ENCODE measurements at places on chromosomes 11 and 22. TPM values are rescaled to one million over a fixed set of nuclear protein-coding genes. Genes with fewer than 3 reads are reported as not detected.

Gene STK33
- total RNA-seq = 1.8 TPM

Gene CD3E
- 535 TPM for total RNA-seq

Gene GLYATL1
- not detected for total RNA-seq

Gene MUC5AC
- total RNA-seq = not detected

Gene SLC22A6
- not detected for total RNA-seq

Gene GLB1L3
- 4.1 TPM for total RNA-seq

Gene PKDREJ
- not detected for total RNA-seq

Gene HSCB
- total RNA-seq = 19.2 TPM

DNA sequence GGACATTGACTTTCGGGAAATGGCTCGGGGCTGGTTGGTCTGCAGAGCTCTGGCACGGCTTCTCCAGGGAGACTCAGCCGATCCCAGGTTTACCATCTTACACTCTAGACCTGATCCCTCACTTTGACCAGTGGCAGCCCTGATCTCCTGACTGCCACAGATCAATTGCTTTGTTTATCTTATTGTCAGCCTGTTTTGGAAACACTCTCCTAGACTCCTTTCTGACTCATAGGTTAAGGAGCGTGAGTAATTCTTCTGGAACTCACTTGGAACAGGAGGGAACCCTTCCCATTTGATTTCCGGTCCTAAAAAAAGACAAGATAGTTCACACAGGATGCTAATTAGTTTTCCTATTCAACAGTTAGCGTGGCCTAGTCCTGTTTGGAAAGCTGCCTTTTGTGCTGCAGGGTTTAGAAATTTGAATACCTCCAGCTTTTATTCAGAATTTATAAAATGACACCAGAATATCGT, 16.0 kb upstream of the BMAL1 start:
- DNase-seq = no peak

GRCh38 chr11:17571431-17572358, 24.6 kb downstream of the OTOG start:
- DNase-seq = no peak

DNA sequence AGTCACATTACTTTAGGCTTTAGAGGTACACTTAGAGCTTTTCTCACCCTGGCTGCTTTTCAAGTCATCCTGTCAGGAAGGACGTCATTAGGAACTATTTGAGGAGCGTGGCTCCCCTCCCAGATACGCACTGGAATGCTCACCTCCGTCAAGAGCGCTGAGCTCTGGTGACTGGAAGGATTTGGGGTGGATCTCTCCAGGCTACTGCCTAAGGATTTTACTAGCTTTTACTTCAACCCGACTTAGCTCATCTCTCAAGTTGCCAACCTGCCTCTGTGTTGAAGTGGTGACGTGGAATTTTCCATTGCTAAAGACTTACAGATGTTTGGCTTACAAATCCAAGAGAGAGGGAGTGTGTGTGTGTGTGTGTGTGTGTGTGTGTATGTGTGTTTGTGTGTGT, 355.3 kb upstream of the CCDC90B start:
- no peak for DNase-seq

DNA sequence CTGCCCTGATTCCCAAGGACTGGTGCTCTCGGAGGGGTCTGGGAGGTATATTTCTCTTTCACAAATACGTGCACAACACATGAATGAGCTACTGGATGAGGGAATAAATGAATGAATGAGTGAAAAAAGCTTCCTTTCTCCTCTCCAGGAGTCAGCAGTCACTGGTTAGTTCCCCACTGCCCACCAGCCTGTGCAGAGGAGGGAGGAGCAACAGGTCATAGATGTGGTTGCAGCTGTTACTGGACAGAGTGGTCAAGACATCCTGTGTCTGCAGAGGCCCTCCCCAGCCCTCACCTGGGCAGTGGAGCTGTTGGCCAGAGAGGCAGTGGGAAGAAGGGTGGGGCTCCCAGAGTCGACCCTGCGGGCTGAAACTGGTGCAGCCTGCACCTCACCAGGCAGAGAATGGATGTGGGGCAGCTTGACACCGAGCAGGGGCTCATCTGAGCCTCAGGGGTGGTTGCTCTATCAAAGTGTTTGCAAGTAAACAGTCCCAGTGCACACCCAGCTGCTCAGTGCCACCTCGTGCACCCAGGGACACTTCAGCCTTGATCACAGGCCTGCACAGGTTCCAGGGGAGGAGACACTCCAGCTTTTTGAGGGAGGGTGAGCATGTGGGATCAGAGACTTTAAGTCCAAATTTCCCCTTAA, 1.4 kb upstream of the VPREB1 start:
- DNase-seq = no peak

GRCh38 chr11:91790346-91791170, 434.1 kb upstream of the FAT3 start:
- DNase-seq = no peak

GRCh38 chr22:33038131-33038772, 19.9 kb downstream of the SYN3 start:
- no peak for DNase-seq

DNA sequence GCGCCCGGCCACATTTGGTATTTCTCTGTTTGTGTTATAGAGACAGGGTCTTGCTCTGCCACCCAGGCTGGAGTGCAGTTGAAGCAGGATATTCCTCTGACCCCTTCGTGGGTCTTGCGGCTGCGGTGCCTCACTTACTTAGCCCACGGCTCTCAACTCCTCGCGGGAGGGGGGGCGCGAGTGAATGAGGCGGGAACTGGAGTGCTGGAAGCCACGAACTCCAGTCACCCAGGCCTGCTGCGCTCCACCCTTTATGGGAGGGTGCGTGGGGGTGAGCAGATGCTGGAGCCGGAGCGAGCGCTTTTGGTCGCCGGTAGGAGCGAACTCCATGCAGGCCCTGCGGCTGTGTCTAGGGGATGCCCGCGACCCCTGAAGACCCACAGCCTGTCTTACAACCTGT, 1.8 kb downstream of the C11orf54 start:
- DNase-seq = no peak

DNA sequence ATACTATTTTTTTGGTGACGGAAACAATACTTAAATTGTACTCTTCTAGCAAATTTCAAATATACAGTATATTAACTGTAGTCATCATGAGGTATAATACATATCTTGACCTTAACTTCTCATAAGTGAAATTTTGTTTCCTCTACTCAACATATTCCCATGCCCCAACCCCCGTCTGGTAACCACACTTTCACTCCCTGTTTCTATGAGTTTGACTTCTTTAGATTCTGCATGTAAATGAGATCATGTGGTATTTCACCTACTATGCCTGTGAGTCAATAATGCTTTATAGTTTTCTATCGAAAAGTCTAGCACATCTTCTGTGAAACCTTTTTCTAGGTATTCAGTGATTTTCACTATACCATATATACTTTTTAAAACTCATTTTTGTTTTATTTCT, 663.2 kb downstream of the CNTN5 start:
- no peak for DNase-seq

DNA sequence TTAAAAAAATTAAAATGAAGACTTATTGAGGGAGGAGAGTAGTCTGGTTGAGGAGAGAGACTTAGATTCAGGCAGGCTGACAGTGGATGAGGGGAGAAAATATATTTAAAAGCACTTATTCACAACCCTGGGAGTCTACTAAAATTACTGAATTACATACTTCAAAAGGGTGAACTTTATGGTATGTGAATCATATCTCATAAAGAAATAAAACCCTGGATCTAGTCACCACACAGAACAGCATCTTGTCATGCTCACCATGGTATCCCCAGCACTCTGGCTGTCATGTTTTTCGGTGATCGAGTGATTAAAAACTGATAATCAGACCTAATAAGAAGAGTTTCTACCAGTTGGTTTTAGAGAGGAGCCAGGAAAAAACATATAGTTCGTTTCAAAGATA, 11.0 kb downstream of the TEAD1 start:
- DNase-seq = no peak

GRCh38 chr11:19374151-19374569, 133.4 kb upstream of the E2F8 start:
- DNase-seq = no peak

DNA sequence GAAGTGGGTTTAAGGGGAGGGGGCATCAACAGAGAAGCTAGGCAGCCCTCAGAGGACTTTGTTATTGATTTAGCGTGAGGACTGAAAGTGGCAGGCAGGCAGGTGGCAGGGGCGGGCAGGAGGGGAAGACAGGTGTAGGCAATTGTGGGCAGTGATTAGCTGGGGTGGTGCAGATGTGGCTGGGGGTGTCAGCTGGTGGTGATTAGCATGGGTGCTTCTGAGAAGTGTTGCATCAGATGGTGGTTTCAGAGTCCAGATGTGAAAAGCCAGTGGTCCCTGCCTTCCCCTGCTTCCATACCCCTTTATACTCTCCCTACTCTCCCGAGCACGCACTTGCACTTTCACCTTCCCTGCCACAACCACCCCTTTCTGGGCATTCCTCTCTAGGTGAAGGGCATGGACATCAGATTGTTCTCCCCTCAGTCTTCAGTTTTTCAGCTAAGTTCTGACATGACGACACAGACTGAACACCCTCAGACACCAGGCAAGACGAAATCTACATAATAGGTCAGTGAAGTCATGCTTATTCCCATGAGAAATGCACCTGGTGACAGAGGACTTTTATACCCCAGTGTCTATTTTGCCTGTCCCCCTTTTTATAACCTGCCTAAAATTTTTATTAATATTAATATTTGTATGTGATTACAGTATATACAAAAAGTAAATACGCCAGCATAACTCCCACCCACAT, 435.7 kb upstream of the CADM1 start:
- no peak for DNase-seq

GRCh38 chr11:121611242-121611641, 158.5 kb upstream of the SORL1-AS1 start:
- no peak for DNase-seq

- DNase-seq = peak; percentile 74
These were observed at the start of gene BMAL1 for GRCh38 chr11:13277768-13278608. Gene BMAL1 (plus strand): TSS chr11:13277790. CDS start chr11:13354309, 76,519 bp downstream.

DNA sequence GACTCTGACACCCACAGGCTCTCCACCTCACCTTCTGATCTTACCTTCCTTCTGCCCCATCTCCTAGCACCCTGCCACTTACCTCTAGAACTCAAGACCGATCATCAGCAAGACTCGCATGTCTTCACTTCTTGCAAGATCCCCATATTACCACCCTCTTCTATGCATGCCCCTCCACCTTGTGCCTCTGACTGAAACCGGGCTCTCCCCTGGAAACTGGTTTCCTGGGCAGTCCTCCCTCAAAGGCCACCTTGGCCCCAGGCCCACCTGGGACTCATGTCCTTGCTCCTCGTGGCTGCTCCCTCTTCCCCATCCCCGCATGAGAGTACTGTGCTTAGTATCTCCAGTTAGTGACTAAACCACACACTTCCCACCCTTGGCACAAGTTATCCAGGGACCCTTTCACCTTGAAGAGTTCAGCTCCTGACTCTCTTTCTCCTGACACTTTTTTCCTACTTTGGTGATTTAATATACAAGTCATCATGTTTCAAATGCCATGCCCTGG, 136.7 kb downstream of the SPATA19 start:
- peak; percentile 23 for DNase-seq

- DNase-seq = no peak
These were observed 2.6 kb downstream of the MRGPRF start for GRCh38 chr11:69010361-69010891.

DNA sequence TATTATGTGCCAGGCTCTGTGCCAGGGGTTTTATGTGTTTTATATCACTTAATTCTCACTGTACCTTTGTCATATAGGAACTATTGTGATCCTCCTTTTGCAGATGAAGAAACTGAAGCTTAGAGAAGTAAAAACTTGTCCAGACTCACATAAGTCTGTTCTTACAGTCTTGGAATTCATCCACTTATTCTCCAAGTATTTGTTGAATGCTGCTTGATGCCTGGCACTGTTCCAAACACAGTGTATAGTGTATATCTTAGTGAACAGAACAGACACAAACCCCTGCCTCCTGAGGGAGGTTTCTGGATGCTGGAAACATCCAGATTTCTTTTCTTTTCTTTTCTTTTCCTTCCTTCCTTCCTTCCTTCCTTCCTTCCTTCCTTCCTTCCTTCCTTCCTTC, 29.0 kb upstream of the FGF3 start:
- DNase-seq = no peak

GRCh38 chr11:103453126-103453525, 343.9 kb downstream of the DYNC2H1 start:
- no peak for DNase-seq

GRCh38 chr11:65188486-65188885, 6.8 kb downstream of the CAPN1 start:
- DNase-seq = no peak

- no peak for DNase-seq
These were observed 12.9 kb downstream of the MN1 start for GRCh38 chr22:27788500-27789288.

DNA sequence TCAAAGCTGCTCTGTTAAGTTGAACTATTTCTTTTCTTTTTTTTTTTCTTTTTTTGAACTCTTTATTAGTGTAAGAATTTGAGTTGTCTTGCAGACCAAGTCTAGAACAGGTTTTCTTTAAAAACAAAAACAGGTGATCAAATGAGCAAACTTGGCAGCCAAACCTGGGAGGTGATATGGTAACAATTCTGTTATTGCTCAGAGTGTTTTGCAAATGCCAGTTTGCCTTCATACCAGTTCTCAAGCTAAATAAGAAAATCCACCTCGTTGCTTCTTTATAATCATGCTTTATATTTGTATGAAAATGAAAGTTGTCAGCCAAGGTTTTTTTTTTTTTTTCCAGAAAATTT, 76.9 kb downstream of the DEPDC5 start:
- DNase-seq = no peak

- no peak for DNase-seq
These were observed 16.8 kb downstream of the DNAL4 start for GRCh38 chr22:38777087-38777671.

DNA sequence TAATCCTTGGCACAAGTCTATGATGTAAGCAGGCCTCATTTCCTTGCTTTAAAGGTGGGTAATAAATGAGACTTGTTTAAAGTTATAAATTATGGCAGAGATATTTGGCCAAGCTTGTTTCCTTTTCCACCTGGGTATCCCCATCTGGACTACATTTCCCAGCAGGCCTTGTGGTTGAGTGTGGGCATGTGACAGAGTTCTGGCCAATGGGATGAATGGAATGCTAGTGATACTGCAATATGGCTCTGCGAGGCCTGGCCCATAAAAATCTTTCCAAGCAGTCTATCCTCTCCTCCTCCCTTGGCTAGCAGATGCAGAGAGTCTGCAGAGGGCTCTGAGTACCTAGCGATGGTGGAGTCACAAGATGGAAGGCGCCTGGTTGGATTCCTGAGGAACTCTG, 102.5 kb downstream of the TIMP3 start:
- no peak for DNase-seq
